ENCODE measurements at places on chromosomes 6 and 20.

DNA sequence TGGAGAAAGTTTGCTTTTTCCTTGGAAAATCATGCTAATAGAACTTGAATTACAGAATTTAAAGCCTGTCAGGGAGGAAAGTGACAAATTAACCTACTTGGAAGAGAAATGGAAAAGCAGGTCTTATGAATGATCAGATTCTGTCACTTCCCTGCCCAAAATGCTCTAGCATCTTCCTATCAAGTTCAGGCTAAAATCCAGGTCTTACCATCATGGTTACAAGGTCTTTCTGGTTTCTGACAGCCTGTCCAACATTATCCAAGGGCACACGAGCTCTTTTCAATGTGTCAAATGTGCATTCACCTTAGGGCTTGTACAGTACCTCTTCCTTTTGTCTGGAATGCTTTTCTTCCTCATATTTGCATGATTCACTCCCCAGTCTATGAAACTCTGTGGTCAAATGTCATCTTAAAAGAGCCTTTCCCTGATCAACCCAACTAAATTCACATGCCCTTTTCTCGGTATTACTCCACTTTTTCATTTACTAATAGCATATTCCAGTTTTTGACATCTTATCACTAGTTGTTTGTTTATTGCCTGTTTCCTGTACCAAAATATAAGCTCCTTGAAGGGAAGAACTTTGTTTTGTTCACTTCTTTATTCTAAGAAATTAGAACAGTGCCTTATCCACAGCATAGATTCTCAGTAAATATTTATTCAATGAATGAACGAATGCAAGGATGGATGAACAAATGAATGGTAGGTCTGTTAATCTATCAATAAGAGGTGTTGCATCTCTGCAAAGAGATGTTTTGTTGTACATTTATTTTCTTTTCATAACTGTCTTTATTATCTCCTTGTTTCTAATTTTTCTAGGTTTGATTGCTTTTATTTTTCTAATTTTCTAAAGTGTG lies 139.5 kb downstream of the BCAS1 start:
- DNase-seq: no peak

DNA sequence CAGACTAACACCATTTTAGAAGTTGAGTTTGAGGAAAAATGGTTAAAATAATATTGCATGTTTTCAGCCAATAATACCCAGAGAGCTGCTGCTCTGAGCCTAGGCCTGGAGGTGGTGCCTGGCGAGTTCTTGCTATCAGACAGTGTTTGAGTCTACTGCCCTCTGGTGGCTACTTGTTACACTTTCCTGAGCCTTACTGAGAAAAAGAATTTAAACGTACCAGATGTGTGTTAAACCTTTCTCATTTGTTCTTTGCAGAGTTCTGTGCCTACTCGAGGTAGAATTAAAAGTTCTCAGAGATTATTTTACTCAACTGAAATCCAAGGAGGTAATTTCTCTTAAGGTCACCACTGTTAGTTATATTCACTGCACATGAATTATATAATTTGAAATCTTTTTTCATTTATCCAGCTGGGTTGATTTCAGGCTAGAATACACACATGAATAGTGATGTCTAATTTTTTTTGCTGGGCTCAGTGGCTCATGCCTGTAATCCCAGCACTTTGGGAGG lies 38.2 kb downstream of the SHLD1 start:
- DNase-seq: peak; percentile 59

DNA sequence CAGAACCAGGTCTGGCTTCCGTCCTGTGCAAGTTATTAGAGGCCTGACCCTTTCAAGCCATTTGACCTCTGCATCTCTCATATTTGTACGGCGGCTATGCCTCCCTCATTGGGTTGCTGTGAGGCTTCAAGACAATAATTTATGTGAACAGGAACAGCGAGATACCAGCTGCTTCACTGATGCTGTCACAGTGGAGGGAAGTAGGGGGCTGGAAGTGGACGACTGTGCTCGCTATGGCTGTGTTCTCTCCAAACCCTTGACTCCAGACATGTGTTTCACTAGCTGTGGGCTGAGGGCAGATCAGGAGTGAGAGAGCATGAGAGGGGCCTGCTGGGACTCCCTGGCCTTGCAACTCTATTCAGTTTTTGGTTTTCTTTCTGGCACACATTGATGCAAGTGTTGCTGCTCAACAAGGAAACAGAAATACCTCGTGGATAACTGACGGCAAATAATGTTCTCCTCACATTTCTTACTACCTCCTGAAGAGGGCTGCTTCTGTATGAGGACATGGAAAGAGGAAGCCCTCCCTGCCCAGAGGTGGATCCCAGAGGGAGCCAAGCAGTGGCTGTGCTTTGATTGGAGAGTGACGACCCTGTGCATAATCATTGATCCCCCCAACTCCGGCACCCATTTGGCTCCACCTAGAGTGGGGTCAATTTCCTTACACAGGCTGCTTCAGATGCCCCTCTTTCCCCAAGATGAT lies 34.7 kb upstream of the SCP2D1 start:
- DNase-seq: no peak

DNA sequence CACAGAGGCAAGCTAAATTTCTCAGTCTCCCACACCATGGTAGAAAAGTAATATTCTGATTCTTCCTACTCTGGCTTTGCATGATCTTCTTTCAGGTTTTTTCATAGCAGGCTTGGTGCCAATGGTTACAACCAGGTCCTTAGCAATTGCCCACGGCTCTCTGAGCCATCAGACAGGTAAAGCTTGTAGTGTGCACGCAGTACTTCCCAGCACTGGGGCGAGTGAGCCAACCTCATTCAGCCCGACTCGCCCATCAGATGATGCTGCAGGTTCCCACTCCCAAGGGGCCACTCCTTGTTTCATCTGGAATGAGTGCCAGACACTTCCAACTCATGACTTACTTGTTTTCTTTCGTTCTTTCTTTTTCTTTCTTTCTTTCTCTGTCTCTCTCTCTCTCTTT lies 78.3 kb downstream of the PERP start:
- DNase-seq: no peak

DNA sequence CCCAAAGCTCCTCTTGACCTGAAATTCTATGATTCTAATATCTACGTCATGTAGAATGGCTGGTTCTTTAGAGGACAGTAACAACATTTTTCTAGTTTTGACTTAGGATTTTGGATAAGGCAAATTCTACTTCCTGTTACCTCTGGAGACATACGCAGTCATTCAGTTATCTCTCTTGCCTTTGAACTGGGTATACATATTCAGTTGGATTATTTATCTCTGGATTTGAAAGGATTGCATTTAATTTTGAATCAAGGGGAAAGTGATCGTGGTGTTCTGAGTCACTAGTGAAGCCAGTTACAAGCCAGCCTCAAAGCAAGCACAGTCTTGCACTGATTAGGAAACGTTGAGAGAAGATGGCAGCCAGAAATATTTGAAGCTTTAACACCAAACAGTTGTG lies 35.3 kb upstream of the BCAS1 start:
- no peak for DNase-seq
